ENCODE measurements at places on chromosomes 1 and 21.

DNA sequence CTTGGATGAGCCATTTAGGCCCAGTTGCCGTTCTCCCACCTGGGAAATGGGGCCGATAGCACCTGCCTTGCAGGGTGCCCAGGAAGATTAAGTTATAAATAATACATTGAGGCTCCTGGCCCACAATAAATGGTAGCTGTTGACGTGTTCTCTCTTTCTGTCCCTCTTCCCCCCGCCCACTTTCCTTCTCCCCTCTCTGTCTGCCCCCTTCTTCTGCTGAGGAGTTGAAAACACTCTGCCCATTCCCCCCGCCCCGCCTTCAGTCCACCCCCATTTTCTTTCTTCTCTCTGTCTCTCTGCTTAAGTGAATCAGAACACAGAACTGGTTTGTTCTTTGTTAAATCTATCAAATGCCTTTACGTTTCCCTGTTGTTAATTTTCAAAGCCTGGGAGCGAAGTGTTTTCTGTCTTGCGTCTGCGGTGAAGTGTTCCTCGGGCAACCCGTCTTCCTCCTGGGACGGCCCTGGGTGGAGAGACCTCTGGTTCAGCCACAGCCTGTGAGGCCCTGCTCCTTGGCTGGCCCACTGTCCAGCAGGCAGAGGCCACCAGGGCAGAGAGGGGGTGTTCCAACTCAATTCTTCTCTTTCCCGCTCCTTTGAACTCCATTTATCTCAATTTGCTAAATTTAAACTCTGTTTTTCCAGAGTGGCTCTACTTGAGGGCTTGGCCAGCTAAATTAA lies 29.3 kb upstream of the SELENON start:
- no peak for DNase-seq

GRCh38 chr21:26798856-26799751 lies 46.1 kb downstream of the ADAMTS1 start:
- DNase-seq: no peak

DNA sequence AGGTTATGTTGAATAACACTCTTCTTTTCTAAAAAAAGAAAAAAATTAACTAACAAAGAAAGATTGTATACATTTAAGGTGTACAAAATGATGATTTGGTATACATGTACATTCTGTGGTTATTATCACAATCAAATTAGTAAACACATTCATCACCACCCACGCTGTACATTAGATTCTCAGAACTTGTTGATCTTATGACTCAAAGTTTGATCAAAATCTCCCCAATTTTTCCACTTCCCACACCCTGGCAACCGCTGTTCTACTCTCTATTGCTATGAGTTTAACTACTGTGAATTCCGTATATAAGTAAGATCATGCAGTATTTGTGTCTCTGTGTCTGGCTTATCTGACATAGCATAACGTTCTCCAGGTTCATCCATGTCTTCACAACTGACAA lies 469.5 kb upstream of the CHRM3 start:
- DNase-seq: no peak

DNA sequence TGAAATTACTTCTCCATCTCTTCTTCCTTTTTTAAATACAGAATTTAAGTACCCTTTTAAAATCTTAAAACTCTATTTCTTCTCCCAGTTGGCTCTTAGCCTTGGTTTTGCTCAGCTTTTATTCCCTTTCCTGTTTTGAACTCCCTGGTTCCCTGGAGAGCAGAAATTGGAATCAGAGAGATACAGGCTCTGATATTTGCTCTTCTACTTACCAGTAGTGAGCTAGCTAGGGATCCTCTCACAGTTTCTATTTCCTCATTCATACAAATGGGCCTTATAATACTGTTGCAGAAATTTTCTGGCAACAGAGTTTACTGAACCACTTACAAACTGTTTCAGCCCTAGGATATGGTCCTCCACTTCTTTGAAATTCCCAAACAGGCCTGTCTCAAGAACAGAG lies 606.3 kb downstream of the NUF2 start:
- no peak for DNase-seq

GRCh38 chr1:179871940-179872339 lies 5.7 kb downstream of the TOR1AIP2 start:
- no peak for DNase-seq

GRCh38 chr1:228172591-228173527 lies 7.3 kb downstream of the IBA57 start:
- no peak for DNase-seq

- DNase-seq: no peak
Measured at GRCh38 chr1:225917536-225917935, 6.5 kb downstream of the PYCR2 start.

DNA sequence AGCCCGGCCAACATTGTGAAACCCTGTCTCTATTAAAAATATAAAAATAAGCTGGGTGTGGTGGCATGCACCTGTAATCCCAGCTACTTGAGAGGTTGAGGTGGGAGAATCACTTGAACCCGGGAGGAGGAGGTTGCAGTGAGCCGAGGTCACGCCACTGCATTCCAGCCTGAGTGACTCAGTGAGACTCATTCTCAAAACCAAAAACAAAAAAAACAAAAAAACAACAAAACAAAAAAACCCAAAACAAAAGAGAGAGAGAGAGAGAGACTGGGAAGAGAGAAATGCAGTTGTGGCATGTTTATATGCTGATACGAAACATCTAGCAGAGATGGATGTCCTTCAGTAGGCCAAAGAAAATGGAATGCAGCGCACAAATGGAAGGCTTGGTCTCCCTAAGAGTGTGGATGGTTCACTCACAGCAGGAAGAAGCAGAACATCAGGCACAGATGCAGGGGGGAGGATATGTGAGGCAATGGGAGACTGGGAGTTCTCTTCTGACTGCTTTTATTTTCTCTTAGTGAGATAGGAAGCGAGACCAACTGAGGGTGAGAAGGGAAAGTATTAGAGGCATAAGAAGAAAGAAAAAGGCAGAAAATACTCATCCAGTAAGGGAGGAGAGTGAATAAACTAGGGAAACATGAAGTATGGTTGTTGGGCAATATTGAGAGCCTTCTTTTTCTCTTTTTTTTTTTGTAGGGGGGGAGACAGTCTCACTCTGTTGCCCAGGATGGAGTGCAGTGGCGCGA lies 16.0 kb downstream of the THEM4 start:
- DNase-seq: peak; percentile 14

DNA sequence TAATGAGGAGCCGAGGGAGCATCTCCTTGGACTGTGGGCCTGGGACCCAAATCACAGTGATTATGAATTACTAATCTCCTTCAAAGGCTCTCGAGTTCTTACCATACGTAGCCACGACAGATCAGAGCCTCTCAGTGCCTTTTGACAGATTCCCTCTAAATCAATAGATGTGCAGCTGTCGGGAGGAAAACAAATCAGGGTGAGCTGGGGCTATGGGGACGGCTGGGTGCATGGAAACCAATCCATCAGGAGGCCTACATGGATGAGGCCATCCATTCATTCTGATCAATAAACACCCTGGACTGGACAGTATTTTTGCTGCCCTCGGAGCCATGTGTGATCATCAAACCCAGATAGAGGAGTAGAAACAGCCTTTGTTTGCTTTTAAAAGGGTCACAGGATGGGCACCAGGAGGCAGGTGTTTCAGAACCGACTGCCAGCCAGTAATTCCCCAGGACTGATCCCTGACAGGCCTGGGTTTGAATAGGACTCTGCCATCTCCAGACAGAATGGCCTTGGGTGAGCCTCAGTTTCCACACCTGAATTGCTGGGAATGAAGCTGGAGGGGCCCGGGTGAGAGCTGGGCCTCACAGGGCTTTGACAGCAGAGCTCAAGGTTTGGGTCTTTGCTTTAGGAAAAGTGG lies 532.8 kb downstream of the MATN1 start:
- DNase-seq: no peak

DNA sequence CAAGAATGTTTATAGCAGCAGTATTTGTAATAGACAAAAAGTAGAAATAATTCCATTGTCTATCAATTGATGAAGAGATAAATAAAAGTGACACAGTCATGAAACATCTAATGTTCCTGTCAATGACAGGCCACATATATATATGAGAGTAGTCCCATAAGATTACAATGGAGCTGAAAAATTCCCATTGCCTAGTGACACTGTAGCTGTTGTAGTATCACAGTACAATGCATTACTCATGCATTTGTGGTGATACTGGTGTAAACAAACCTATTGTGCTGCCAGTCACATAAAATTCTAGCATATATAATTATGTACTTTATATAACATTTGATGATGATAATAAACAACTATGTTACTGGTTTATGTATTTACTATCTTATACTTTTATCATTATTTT lies 141.9 kb upstream of the LYPLAL1 start:
- peak; percentile 4 for DNase-seq

DNA sequence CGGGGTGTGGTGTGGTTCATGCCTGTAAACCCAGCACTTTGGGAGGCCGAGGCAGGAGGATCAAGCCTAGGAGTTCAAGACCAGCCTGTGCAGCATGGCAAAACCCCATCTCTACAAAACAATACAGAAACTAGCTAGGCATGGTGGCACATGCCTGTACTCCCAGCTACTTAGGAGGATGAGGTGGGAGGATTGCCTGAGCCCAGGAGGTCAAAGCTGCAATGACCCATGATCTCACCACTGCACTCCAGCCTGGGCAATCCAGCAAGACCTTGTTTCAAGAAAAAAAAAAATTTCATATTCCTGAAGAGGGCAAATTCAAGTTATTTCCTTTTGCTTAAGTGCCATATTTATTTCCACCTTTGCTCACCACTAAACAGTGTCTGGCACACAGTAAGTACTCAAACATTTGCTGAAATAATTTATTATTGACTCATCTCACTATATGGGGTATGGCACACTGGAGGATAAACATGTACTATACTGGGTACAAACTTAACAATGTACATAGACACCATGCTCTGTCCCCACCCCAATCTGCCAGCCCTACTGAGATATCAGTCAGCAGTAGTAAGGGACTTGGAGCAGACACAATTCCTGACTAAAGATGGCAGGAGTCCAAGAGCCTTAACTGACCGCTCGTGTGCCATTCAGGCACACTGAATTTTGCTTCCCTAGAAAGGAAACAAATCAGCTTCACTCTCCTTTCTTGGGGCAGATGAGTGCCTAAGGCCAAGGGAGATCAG lies 15.5 kb downstream of the MEAF6 start:
- no peak for DNase-seq

GRCh38 chr1:231493421-231494185 lies 34.9 kb upstream of the TSNAX start:
- peak; percentile 60 for DNase-seq

DNA sequence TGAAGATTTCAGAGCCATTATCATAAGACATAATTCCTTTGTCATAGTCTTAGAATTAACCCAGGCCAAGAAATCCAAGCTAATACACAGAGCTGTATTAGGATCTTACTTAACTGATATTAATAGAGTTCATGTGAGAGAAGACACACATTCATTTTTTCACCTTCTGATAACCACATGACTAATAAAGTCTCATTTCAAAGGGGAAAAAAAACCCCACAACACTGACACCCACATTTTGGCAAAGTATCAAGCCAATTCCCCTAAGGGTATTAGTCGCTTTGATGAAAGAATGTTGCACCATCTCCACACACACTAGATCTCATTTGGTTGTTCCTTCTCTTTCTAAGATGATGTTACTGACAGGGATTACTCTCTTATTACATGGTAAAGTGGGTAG lies 344.4 kb upstream of the ESRRG start:
- no peak for DNase-seq

- DNase-seq: no peak
Measured at GRCh38 chr1:8419861-8420260, 101.9 kb downstream of the SLC45A1 start.
